ENCODE measurements at places on chromosomes 12 and 14.

DNA sequence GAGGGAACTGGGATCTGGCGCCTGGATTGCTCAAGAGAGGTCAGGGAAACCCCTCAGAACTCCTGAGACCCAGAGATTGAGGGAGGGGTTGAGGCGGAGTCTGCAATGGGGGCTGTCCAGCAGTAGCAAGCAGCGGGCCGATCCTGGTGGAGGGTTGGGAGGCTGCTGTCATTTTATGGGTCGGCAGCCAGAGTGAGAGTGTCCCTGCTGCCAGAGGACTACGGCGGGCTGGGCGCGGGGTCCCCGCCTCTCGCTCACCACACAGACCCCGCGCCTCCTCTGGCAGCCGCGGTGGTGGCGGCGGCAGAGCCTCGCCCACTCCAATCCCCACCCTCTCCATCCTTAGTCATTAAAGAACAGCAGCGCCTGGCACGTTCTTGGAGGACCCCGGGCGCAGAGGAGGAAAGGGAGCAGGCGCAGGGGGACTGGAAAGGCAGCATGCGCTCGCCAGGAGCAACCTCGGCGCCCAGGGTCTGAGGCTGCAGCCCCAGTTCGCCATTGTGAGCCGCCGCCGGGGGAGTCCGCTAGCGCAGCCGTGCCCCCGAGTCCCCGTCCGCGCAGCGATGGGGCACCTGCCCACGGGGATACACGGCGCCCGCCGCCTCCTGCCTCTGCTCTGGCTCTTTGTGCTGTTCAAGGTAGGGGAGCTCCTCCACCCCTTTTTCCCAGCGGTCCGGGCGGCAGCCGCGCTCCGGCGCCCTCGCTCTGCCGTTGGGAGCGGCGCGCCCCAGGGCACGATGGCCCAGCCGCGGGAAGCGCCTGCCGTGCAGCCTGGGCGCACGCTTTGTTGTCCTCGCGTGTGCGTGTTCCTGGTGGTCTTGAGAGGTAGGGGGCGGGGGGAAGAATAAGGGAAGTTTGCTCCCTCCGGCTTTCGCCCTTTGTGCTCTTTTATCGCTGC is at the start of gene PTPRO:
PTPRO (plus strand) TSS at position 345 of the 898 bp plus-strand sequence.
- no peak for DNase-seq

- DNase-seq, result no peak
These were observed 161.3 kb upstream of the LMNTD1 start for GRCh38 chr12:25714198-25714984.

GRCh38 chr12:98745578-98746391 is 100.7 kb downstream of the APAF1 start:
- no peak for DNase-seq

- DNase-seq, result peak; percentile 3
These were observed at the start of gene PIK3C2G for GRCh38 chr12:18261273-18261672. Gene PIK3C2G (plus strand): TSS chr12:18261518. CDS start chr12:18282082, 20,564 bp downstream.

DNA sequence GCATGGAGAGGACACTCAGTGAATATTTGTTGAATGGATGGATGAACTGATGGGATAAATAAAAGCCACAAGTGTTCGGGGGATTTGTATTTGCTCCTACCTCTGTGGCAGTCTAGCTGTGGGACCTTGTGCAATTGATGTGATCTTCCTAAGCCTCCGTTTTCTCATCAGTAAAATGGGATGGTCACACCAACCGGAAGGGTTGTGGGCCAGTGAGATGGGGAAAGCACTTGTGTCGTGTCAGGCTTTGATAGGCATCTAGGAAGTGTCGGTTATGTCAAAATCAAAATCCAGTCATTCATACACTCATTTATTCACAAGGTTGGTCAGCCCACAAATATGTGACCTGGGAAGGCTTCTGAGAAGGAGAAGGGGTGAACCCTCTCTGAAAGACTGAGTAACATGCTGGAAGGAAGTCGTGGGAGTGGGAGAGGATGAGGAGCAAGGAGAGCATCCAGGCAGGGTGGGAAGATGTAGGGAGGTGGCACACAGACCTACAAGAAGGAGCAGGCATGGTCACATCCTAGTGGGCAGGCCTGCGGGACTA is 7.8 kb upstream of the SERPINA9 start:
- DNase-seq, result no peak

DNA sequence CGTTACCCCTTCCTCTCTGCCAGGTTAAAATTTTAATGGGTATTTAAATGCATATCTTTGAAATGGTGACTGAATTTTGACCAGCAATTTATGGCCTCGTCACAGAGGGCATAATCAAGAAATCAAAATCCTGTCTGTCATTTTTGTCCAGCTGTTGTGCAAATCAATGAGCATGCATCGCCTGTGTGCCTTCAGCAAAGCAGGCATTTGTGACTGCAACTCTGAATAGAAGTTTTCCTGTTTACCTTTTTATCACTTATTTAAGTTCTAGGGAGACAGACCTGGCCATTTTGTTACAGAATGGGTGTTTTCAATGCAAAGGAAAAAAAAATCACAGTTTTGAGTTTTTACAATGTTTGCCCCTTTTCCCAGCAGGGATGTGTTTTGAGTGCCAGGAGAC is 107.4 kb downstream of the PPM1A start:
- no peak for DNase-seq

- no peak for DNase-seq
These were observed 41.7 kb upstream of the TSPAN11 start for GRCh38 chr12:30884799-30885198.

DNA sequence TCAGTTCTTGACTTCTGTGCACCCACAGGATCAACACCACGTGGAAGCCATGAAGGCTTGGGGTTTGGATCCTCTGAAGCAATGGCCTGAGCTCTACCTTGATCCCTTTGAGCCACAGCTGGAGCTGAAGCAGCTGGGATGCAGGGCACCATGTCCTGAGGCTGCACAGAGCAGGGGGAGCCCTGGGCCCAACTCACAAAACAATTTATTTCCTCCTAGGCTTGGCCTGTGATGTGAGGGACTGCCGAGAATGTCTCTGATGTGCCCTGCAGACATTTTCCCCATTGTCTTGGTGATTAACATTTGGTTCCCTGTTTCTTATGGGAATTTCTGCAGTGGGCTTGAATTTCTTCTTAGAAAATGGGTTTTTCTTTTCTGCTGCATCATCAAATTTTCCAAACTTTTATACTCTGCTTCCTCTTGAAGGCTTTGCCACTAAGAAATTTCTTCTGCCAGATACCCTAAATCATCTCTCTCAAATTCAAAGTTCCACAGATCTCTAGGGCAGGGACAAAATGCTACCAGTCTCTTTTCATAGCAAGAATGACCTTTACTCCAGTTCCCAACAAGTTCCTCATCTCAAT is 288.2 kb downstream of the CCDC59 start:
- no peak for DNase-seq

- DNase-seq, result peak; percentile 66
These were observed 259.1 kb downstream of the PCNX1 start for GRCh38 chr14:71166180-71166837.

GRCh38 chr14:20560961-20561360 is at the start of gene RNASE9:
Gene RNASE9 (minus strand): TSS chr14:20561047.
- DNase-seq, result no peak

DNA sequence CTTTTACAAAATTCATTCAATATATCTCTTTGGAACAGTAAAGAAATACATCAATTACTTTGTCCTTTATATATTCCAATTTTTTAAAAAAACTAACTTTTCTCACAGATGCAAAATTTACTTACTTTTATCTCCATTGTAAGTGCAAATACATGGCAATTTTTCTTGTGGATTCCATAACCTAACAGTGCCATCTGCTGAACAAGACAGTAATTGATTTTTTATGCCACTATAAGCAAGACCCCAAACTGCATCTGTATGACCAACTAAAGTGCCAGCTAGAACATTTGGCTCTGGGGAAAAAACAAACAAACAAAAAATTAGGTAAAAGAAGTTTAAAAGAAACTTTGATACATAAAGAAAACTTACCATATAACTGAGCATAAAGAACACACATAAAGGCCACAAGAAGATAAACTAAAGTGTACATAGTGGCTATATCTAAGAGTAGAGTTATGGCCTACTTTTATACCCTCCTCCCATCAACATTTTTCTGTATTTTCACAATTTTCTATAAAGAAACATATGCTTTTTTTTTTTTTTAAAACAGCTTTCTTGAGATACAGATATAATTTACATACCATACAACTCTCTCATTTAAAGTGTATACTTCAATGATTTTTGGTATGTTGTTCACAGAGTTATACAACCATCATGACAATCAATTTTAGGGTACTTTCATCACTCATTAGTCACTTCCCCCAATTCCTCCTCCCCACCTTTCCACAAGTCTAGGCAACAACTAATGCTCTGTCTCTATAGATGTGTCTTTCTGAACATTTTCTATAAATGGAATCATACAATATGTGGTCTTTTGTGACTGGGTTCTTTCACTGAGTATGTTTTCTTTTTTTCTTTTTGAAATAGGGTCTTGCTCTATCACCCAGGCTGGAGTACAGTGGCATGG is 32.6 kb downstream of the COCH start:
- peak; percentile 41 for DNase-seq

DNA sequence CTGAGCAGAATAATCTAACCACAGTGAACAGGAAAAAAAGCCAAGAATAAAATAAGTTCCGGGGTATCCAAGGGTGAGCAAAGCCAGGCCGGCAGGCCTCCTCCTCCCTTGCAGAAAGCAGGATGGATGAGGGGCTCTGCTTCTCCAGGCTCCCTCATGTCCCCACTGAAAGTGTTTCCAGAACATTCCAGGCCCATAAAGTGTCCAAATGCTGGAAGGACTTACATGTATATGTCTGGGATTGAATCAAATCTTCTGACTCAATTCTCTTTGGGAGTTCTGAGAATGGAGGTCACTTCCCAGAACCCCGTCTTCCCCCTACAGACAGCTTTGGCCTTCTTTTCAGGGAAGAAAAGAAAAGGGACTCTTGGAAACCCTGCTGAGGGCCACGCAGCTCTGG is 25.0 kb upstream of the BDKRB1 start:
- no peak for DNase-seq

DNA sequence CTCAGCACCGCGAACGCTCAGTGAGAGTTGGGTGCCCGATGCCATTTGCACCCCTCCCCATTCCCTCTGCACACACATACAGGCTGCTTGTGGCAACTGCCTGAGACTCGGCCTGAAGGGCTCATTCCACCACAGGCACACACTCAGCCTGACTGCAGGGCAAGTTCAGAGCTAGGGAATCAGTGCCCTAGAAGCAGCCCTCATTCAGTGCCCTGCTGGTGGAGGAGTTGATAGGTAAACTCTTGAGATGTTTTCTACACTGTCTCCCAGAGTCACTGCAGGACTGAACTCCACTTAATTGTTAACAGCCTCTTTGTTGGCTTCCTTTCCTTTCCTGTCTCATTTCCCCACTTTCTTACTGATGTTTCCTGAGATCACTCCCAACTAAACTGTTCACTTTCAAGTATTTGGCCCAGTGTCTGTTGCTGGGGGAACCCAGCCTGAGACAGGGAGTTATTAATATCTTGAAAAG is 16.9 kb downstream of the PPP1R36 start:
- no peak for DNase-seq

GRCh38 chr12:11824736-11825135 is 175.3 kb downstream of the ETV6 start:
- no peak for DNase-seq

- no peak for DNase-seq
These were observed 90.5 kb downstream of the TTC8 start for GRCh38 chr14:88914956-88915355.

- DNase-seq, result no peak
These were observed 93.7 kb downstream of the B4GALNT3 start for GRCh38 chr12:553216-554000.

- no peak for DNase-seq
These were observed 29.3 kb downstream of the DUSP16 start for GRCh38 chr12:12533238-12533829.

DNA sequence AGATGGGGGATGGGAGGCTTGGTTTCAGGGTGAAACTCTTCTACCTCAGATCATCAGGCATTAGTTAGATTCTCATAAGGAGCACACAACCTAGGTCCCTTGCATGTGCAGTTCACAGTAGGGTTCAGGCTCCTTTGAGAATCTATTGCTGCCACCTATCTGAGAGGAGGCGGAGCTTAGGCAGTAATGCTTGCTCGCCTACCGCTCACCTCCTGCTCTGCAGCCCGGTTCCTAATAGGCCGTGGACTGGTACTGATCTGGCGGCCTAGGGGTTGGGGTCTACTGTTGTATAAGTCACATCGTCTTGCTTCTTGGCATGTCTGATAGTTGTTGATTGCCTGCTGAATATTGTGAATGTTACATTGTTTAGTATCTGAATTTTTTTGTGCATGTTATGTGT is 12.2 kb downstream of the SCYL2 start:
- DNase-seq, result no peak

GRCh38 chr14:90491221-90491885 is 94.5 kb downstream of the CALM1 start:
- DNase-seq, result no peak

- DNase-seq, result no peak
These were observed 36.4 kb downstream of the GNS start for GRCh38 chr12:64722835-64723234.

DNA sequence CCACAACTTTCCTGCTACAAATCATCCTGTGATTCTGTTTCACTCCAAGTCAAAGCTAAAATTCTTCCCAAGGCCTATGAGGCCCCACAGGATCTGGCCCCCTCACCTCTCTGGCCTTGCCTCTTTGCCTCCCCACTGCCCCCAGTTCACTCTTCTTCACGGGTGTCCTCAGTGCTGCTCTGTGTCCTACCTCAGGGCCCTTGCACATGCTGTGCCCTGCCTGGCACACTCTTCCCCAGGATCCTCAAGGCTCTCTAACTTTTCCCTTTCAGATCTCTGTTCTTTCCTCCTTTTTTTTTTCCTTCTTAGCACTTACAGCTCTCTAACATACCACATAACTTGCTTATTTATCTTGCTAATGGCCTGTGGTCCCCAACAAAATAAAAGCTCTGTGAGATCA is 29.2 kb downstream of the RASAL1 start:
- no peak for DNase-seq

GRCh38 chr12:91119089-91119488 is 7.8 kb upstream of the LUM start:
- no peak for DNase-seq

- DNase-seq, result no peak
These were observed 366.5 kb upstream of the CCDC196 start for GRCh38 chr14:66119606-66120231.

GRCh38 chr12:93137656-93138612 is 208.8 kb upstream of the EEA1 start:
- peak; percentile 83 for DNase-seq

DNA sequence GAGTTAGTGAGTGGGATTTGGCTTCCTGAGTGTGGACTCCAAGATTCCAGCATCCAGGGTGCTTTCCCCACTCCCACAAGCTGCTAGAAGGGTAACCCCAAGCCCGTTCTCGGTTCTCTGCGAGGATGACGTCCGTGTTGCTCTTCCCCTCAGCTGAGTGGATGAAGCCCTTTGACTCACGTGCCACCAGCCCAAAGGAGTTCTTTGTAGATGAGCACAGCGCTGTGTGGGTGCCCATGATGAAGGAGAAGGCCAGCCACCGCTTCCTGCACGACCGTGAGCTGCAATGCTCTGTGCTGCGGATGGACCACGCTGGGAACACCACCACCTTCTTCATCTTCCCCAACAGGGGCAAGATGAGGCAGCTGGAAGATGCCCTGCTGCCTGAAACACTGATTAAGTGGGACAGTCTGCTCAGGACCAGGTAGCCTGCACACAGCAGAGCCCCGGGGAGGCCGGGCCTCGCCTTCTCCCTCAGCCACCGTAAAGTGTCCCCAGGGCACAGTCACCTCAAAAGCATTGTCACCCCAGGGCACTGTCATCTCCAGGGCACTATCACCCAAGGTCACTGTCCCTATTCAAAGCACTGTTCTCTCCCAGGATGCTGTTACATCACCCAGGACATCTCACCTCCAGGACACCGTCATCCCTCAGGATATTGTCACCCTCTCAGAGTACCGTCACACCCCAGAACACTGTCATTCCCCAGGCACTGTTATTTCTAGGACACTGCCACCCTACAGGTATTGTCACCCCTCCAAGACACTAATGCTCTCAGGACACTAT is 31.3 kb downstream of the SERPINA3 start:
- no peak for DNase-seq

- peak; percentile 64 for DNase-seq
These were observed 9.8 kb downstream of the CPNE6 start for GRCh38 chr14:24080888-24081738.
